ENCODE measurements at places on chromosomes 4 and X. TPM values are rescaled to one million over a fixed set of nuclear protein-coding genes. Genes with fewer than 3 reads are reported as not detected.

GRCh38 chrX:144715337-144715736 is 532.0 kb upstream of the SPANXN1 start:
- no peaks in the 10 kb centered on the region for H3K27me3 ChIP-seq
- no peaks in the 10 kb centered on the region for H3K4me1 ChIP-seq
- no peaks in the 10 kb centered on the region for H3K36me3 ChIP-seq
- no peak for DNase-seq

DNA sequence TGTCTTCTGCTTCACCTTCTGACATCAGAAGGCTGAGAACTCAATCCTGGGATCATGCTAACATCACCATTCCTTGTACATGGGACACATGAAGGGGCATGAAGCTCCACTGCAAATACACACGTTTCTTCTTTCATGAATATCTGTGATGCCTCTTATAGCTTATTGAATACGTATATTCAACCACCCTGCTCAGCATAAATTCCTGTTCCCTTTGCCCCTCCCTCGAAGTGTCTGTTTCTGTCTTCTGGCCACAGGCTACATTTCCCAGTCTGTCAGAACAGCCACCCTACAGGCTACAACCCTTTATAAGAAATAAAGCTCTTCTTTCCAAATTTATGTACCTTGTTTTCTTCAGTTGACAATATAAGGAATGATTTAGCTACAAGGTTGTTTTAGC is 201.3 kb upstream of the STS start:
- no peaks in the 10 kb centered on the region for H3K4me1 ChIP-seq
- no peak overlapping the region for H3K27ac ChIP-seq
- H3K27me3 ChIP-seq, result no peaks in the 10 kb centered on the region
- no peak overlapping the region for H3K4me3 ChIP-seq

DNA sequence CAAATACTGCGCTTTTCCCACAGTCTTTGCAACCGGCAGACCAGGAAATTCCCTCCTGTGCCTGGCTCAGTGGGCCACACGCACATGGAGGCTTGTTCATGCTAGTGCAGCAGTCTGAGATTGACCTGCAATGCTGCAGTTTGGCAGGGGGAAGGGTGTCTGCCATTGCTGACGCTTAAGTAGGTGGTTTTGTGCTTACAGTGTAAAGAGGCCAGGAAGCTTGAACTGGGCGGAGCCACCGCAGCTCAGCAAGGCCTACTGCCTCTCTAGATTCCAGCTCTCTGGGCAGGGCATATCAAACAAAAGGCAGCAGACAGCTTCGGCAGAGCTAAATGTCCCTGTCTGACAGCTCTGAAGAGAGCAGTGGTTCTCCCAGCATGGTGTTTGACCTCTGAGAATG is 390.5 kb upstream of the TECRL start:
- no peaks in the 10 kb centered on the region for H3K36me3 ChIP-seq
- H3K27ac ChIP-seq, result no peak overlapping the region
- no peak overlapping the region for H3K4me3 ChIP-seq
- no peak for DNase-seq
- H3K27me3 ChIP-seq, result no peaks in the 10 kb centered on the region

Gene EVC
- polyA plus RNA-seq, result 20.1 TPM

GRCh38 chrX:71253253-71254091 is 468 bp downstream of the ZMYM3 start:
- H3K4me1 ChIP-seq, result peaks cover 6% of the 10 kb centered on the region
- H3K27ac ChIP-seq, result peak overlapping the region; percentile 40
- H3K36me3 ChIP-seq, result no peaks in the 10 kb centered on the region
- H3K27me3 ChIP-seq, result no peaks in the 10 kb centered on the region
- peak; percentile 77 for DNase-seq

GRCh38 chrX:85004255-85004654 is 578 bp downstream of the APOOL start:
- H3K27ac ChIP-seq, result no peak overlapping the region
- H3K4me1 ChIP-seq, result peaks cover 2% of the 10 kb centered on the region
- H3K27me3 ChIP-seq, result no peaks in the 10 kb centered on the region
- DNase-seq, result no peak
- peak overlapping the region; percentile 39 for H3K4me3 ChIP-seq

DNA sequence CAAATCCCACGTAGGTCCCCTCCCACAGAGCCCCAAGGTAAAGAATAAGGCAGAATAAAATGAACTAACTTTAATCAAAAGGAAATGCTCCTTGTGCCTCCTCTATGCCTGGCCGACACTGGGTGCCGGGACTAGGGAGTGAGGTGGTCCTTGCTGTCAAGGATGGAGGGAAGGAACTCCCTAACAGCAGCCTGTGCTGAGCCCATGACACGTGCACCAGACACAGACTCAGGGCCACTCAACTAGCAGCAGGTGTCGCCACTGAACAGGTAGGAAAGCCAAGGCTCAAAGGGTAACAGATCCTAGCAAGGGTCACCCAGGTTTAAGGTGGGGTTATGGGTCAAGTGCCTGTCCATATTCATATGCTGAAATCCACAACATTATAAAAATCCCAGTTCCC is 29.2 kb downstream of the MSX1 start:
- H3K27ac ChIP-seq, result no peak overlapping the region
- no peaks in the 10 kb centered on the region for H3K27me3 ChIP-seq
- H3K36me3 ChIP-seq, result no peaks in the 10 kb centered on the region
- H3K4me1 ChIP-seq, result no peaks in the 10 kb centered on the region
- H3K4me3 ChIP-seq, result no peak overlapping the region

Gene CNGA1
- 0.02 TPM for polyA plus RNA-seq

DNA sequence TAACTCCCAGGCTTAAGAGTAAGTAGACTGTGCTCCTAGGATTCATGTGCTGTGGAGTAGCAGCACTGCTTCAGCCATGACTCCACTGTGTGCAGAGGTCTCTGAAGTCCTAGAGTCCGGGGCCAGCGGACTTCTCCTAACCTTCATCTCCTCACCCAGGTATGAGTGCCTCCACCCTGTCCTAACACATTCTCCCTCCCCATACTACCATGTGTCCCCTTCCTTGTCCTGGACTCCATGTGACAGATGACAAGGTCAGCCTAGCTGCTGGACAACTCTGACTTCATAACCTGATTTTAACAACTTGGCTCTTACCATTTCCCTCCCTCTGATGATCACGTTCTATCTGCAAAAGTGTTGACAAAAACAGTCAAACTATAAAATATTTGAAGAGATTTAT is 16.7 kb downstream of the ASB11 start:
- H3K27me3 ChIP-seq, result no peaks in the 10 kb centered on the region
- no peaks in the 10 kb centered on the region for H3K4me1 ChIP-seq
- H3K4me3 ChIP-seq, result no peak overlapping the region
- no peaks in the 10 kb centered on the region for H3K36me3 ChIP-seq
- no peak for DNase-seq

- H3K27ac ChIP-seq, result no peak overlapping the region
- H3K4me3 ChIP-seq, result no peak overlapping the region
These were observed 156.4 kb downstream of the PPARGC1A start for GRCh38 chr4:23733476-23733875.

DNA sequence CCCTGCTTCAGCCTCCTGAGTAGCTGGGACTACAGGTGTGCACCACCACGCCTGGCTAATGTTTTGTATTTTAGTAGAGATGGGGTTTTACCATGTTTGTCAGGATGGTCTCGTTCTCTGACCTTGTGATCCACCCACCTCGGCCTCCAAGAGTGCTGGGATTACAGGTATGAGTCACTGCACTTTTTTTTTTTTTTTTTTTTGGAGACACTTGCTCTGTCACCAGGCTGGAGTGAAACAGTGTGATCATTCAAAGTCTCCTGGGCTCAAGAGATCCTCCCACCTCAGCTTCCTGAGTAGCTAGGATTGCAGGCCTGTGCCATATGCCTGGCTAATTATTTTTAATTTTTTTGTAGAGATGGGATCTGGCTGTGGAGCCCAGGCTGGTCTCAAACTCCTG is 338.8 kb downstream of the PPP3CA start:
- H3K4me1 ChIP-seq, result peaks cover 1% of the 10 kb centered on the region
- no peak overlapping the region for H3K4me3 ChIP-seq
- H3K27me3 ChIP-seq, result no peaks in the 10 kb centered on the region
- no peaks in the 10 kb centered on the region for H3K36me3 ChIP-seq
- no peak for DNase-seq

Gene SPRY1
- polyA plus RNA-seq, result 45.8 TPM

- DNase-seq, result no peak
- no peak overlapping the region for H3K27ac ChIP-seq
- H3K36me3 ChIP-seq, result no peaks in the 10 kb centered on the region
- no peak overlapping the region for H3K4me3 ChIP-seq
- no peaks in the 10 kb centered on the region for H3K27me3 ChIP-seq
- no peaks in the 10 kb centered on the region for H3K4me1 ChIP-seq
These were observed 131.8 kb downstream of the ENOX2 start for GRCh38 chrX:130771230-130771629.

Gene SYN1
- 1.9 TPM for polyA plus RNA-seq

DNA sequence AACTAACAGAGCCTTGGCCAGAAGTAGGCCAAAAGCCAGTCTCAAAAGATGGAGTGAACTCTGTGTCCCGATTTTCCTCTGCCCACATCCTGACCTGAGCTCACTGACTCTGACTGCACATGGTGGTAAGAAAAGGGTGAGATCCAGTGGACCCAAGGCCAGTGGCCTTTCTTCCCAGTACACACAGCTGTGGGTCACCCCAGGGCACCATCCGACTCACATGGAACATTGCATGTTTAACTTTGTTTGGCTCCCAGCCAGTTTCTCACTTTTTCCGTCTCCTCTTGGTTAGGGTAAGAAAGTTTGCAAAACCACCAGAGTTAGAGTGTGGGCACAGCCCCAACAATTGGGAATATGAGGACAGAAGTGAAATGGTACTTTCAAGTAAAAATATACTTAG is 69.8 kb downstream of the GAB1 start:
- H3K4me1 ChIP-seq, result peaks cover 28% of the 10 kb centered on the region
- H3K27ac ChIP-seq, result no peak overlapping the region
- DNase-seq, result no peak
- H3K27me3 ChIP-seq, result no peaks in the 10 kb centered on the region
- H3K4me3 ChIP-seq, result no peak overlapping the region

GRCh38 chr4:73450398-73451004 is 14.5 kb downstream of the AFP start:
- no peaks in the 10 kb centered on the region for H3K36me3 ChIP-seq
- peak; percentile 66 for DNase-seq
- H3K4me3 ChIP-seq, result no peak overlapping the region
- peaks cover 8% of the 10 kb centered on the region for H3K4me1 ChIP-seq

DNA sequence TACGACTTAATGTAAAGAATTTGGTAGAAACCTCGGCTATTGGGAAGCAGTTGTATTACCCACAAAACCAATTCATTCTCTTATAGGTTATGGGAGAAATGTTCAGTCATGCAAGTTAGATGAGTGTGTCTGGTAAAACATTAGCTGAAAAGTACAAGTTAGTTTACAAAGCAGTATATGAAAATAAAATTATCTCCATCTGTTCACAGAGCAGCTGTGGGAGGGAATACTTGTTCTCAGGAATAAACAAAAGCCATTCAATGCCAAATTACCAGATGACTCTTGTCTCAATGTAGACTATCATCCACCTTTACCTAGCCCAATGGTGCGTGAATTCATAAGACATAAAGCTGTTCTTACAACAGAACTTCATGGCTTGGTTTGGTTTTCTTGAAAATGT is 28.6 kb downstream of the STAP1 start:
- no peaks in the 10 kb centered on the region for H3K36me3 ChIP-seq
- H3K4me1 ChIP-seq, result no peaks in the 10 kb centered on the region
- no peak for DNase-seq
- no peak overlapping the region for H3K27ac ChIP-seq
- H3K4me3 ChIP-seq, result no peak overlapping the region

- H3K4me1 ChIP-seq, result no peaks in the 10 kb centered on the region
- H3K36me3 ChIP-seq, result no peaks in the 10 kb centered on the region
- no peak overlapping the region for H3K4me3 ChIP-seq
These were observed 189.1 kb upstream of the RBPJ start for GRCh38 chr4:26131711-26132110.

GRCh38 chrX:95290455-95290854 is 1394.2 kb upstream of the DIAPH2 start:
- H3K4me1 ChIP-seq, result no peaks in the 10 kb centered on the region
- H3K4me3 ChIP-seq, result no peak overlapping the region
- no peaks in the 10 kb centered on the region for H3K27me3 ChIP-seq
- H3K27ac ChIP-seq, result no peak overlapping the region

Gene IQCM
- polyA plus RNA-seq, result not detected

Gene SHOX
- polyA plus RNA-seq, result not detected

Gene LNX1
- polyA plus RNA-seq, result 2.2 TPM

Gene TEC
- polyA plus RNA-seq, result 0.67 TPM

DNA sequence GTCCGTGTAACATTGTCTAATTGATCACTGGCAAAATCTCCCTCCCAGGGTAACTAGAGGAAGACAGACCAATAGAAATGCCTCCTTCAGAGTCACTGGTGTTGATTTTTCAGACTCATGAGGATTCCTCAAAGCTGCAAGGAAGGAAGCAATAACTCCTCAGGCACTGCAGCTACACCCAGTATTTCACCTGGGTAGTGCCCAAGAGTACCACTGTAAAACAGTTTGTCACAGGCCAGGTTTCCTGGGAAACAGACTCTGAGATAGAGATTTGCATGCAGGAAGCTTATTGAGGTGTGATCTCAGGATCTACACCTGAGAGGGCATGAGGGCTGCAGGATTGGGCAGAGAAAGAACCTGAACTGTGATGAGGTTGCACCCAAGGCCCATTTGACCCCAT is 240.7 kb upstream of the ATP6AP2 start:
- no peak for DNase-seq
- no peak overlapping the region for H3K27ac ChIP-seq
- H3K27me3 ChIP-seq, result no peaks in the 10 kb centered on the region
- no peak overlapping the region for H3K4me3 ChIP-seq

Gene HCCS
- polyA plus RNA-seq, result 10.4 TPM

DNA sequence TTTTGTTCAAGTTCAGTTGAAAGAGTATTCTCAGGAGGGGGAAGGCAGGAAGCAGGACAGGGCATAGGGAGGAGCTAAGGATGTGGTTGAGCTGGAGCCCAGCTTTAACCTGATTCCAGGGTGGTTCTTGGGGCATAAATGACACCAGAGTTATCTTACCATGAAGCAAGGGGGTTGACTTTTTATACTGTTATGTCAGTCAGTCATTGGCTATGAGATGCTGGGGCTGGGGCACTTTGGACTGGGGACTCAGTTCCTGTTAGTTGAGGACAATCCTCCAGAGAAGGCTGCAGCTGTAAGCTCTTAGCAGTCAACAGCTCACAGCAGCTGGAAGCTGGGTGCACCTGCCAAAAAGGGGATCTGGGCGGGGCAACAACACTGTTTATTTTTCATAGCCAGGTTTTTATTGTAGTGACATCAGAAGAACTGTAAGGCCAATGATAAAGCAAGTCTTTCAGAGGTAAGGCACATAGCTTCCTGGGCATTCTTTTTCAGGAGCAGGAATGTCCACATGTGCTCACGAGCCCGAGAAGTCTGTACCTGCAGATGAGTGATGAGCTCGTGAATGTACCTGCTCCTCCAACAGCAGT is 78.5 kb downstream of the MID1IP1 start:
- H3K27ac ChIP-seq, result no peak overlapping the region
- H3K4me3 ChIP-seq, result no peak overlapping the region
- H3K4me1 ChIP-seq, result no peaks in the 10 kb centered on the region
- no peaks in the 10 kb centered on the region for H3K27me3 ChIP-seq
- DNase-seq, result no peak
